ENCODE measurements at places on chromosomes 12 and 14.
A peak's percentile ranks its signal among the peaks of the same experiment; 100 is the strongest.

DNA sequence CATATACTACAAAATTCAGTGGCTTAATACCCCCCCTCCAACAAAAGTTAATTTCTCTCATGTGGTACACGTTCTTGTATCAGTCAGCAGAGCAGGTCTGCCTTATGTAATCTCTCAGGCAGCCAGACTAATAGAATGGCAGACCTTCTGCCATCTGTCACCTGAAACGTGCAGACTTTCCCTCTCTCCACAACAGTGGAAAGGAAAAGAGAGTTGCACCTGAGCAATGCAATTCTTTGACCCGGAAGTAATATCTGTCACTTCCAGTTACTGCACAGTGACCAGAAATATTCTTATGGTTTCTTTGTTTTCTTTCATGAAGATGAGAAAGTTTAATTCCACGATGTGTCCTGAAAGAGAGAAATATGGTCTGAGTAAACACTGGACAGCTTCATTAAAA lies 14.4 kb downstream of the KERA start:
- no peak for DNase-seq

DNA sequence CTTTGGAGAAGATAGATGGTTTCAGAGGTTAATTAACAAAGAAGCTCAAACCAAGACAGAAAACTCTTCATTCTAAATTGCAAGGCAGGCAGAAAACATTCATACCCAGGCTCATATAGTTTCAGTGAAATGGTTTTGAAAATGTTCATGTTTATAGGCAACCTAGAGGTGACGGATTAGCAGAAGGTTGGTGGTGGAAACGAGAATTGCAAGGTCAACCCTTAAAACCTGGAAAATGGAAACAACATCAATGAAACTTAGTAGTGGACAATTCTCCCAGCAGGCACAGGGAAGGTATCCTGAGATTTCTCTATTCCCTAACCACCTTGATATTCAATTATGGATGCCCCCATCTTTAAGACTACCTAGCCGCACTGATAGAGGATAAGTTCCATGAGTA lies 965 bp downstream of the CD163 start:
- DNase-seq = no peak

- no peak for DNase-seq
Observed at GRCh38 chr14:99077076-99077843, 194.7 kb downstream of the BCL11B start.

GRCh38 chr12:132024758-132025157 lies 75.0 kb downstream of the EP400 start:
- DNase-seq = no peak

DNA sequence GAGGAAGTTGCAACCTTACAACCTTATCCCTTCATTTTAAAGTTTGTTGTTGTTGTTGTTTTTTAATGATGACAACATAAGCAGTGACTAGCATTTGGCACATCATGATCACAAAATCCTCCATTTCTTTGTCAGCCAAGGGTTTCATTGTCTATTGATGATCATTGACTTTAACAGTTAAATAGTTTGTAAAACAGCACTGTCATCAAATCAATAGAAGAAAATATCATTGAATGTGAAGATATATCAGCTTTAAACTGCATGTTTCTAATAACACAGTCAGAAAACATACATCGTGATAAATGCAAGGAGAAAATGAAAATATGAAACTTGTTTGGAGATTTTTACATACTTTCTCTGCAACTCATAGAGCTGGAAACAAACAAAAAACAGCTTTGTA lies 922.3 kb upstream of the LRFN5 start:
- DNase-seq = no peak

DNA sequence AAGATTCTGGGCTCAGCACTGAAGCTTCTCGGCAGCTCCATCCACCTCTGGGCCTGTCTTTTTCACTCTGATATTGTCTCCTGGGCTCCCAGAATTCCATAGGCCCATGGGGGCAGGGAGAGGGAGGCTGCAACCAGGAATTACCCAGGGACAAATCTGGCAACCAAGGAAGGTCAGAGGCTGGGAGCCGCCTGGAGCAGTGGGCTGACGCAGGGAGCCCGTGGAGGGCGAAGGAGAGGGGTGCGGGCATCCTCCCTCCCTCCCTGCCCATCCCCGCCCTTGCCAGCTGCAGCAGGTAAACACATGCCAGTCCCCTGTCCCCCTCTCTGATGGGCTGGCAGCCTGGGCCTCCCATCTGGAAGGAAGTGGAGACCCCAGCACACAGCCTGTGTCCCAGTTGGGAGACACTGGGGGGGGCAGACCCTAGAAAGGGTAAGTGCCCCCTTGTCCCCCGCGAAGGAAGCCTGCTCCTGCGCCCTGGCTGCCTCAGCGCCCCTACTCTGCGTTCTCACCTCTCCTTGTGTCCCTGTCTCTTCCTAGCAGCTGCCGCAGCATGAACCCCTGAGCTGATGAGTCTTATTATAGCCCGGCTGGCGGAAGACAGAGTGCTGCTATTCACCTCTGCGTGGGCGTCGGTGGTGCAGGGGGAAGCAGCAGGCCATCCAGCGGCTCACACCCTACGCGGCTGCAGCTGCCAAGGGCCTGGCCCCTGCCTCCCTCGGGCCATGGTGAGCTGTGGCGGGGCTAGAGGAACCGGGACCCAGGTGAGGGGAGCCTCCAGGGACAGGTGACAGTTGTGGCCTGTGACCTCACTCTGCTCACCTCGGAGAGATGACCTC lies 6.7 kb downstream of the LRTM2 start:
- no peak for DNase-seq

DNA sequence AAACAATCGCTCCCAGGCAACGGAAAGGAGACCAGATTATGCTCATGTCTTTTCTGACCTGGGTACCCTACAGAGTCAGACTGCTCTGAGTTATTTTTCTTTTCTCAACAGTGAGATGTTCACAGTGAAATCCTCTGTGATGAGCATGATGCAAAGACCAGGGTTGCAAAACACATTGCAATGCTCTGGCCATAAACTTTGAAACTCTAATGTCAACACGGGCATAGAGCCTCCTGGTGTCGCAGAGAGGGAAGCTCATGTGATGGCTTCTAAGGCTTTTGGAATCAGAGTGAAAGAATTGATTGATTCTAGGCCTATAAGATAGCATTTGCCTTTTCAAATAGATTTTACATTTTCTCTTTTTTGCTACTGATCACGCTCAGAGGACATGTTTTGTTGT lies 193.4 kb downstream of the RASSF9 start:
- DNase-seq = no peak

- no peak for DNase-seq
Observed at GRCh38 chr14:76083796-76084765, 67.6 kb upstream of the GPATCH2L start.

- no peak for DNase-seq
Observed at GRCh38 chr12:82958966-82959365, 272.3 kb downstream of the TMTC2 start.

- DNase-seq = no peak
Observed at GRCh38 chr12:111455448-111456320, 50.0 kb downstream of the SH2B3 start.

DNA sequence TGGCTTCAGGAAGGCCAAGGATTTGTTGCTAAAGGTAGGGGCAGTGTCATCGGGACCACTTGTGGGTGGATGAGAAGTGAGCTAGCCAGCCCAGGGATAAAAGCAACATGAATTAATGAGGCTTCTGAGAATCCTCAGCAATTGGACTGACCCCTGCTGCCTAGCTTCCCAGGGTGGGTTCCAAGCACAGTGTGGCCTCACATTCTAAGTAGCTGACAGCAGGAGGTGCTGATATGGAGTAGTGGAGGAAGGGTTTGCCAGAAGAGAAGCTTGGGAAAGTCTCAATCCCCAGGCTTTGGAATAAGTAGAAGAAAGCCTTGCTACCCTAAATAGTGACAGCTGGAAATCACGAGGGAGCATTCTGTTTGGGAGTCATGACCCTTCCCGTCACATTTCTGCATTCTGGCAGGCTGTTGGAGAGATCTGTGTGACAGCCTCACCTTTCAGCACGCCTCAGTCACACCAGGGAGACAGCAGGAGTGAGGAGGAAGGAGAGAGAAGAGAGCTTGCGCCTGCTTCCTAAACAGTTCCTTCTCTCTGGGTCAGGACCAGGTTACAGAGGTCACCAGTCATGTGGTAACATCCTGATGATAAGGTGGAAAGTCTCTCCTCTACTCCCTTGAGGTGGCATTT lies 31.2 kb downstream of the DACT1 start:
- no peak for DNase-seq

GRCh38 chr12:102609996-102610395 lies 129.6 kb upstream of the IGF1 start:
- no peak for DNase-seq

- DNase-seq = no peak
Observed at GRCh38 chr14:21081521-21082142, 11.5 kb downstream of the ARHGEF40 start.

GRCh38 chr12:100404769-100405407 lies 48.0 kb downstream of the SLC17A8 start:
- no peak for DNase-seq

DNA sequence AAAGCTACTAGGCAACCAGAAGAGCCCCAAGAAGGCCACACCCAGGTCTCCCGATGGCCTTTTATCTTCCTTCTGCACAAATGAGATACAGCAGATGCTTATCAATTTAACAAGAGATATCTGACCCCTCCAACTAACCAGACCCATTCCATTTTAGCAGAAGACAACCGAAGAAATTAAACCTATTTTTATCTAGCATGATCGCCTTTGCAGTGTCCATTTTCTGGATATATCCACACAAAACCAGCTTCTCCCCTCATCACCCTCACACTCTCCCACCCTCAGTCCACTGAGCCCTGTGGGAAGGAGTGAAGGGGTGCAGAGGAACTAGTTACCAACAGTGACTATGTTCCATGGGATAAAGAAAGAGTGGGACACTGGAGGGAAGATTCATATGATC lies 20.9 kb upstream of the DHRS4 start:
- no peak for DNase-seq

DNA sequence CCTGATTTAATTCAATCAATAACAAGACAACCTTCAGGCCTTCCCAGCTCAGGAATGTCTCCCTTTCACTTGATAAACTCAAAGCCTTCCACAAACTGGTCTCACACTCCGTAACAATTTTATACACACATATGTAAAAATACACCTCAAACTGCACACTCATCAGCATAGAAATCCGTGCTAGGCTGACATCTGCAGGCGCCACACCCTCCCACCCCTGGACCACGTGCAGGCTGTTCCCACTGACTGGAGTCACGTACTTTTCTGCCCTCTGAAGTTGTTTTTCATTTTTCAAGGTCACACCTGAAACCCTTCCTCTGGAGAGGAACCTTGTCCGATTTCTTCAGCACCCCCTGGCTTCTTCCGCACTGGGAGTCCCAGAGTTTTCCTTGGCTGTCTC lies 27.6 kb downstream of the FBXO21 start:
- no peak for DNase-seq

- DNase-seq = no peak
Observed at GRCh38 chr14:24804552-24805212, 170.7 kb upstream of the GZMB start.

- DNase-seq = no peak
Observed at GRCh38 chr12:87870061-87870460, 159.1 kb downstream of the C12orf50 start.

DNA sequence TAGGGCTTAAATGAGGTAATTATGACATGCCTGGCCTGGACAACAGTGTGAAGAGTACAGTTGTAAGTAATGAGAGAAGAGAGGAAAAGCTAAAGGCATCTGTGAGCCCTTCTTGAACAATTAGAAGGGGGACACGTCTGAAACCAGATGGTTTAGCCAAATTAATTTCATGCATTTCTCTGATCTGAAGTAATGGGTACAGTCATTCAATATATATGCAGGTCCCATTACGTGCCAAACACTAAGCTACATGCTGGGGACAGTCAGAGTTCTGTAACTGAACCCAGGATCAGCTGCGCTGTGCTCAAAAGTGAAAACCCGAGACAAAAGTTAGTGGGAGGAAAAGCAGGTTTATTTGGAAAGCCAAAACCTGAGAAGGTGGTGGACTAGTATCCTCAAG lies 207.2 kb upstream of the TMTC1 start:
- no peak for DNase-seq

- no peak for DNase-seq
Observed at GRCh38 chr12:71797531-71797930, 42.0 kb upstream of the TBC1D15 start.

DNA sequence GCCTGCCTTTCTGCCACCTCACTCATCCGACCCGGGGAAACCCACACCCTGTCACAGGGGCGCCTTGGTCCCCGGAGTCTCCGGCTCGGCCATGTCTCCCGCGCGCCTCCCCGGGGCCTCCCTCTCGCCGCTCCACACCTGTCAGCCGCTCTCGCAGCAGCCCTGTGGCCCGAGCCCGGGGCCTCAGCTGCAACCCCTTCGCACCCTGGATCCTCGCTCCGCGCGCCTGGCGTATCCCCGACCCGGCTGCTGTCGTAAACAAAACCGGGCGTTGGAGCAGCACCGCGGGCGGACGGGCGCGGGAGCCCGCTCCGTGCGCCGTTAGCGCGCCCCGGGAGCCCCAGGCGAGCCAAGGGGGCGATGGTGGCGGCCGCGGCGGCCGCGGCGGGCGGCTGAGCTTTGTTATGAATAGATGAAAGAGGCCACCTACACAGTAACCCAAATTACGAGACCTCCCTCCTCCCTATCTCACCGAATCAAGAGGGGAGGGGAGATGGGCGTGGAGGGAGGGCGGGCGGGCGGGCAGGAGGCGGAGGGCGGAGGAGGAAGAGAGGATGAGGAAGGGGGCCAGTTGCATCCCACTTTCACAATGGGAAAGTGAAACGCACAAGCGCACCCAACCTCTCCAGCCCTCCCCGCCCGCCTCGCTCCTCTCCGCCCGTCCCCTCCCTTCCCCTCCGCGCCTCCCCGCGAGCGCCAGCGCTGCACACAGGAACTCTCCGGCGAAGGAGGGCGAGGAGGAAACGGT lies at the start of gene PLXNC1:
Gene PLXNC1 (plus strand): TSS at position 587 of the 748 bp plus-strand sequence. CDS start 395 bp downstream, outside the sequence.
- peak; percentile 41 for DNase-seq

- no peak for DNase-seq
Observed at GRCh38 chr14:75927564-75928087, 54.2 kb downstream of the TGFB3 start.

DNA sequence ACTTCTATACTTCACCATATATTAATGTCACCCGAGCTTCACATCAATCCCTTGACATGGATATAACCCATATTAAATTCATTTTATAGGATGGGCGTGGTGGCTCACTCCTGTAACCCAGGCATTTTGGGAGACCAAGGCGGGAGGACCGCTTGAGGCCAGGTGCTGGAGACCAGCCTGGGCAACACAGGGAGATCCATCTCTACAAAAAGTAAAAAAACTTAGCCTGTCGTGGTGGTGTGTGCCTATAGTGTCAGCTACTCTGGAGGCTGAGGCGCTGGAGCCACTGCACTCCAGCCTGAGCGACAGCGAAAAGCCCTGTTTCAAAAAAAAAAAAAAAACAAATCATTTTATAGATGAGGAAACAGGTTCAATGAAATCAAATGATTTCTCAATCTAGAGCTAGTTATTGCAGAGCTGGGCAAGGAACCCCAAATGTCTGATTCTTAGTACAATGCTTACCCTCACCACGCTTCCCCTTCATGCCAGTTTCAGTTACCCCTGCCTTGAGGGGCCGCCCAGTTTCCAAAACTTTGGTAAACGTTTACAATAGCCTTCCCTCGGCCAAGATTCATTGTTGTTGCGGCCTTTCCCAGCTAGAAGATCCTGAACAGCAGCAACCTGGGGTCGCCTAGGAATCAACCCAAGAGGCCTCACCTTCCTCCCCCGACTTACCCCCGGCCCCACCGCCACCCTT lies 751 bp downstream of the PSMB5 start:
- DNase-seq = no peak

- no peak for DNase-seq
Observed at GRCh38 chr14:88856786-88857366, 32.4 kb downstream of the TTC8 start.

GRCh38 chr12:94829552-94829951 lies 173.9 kb downstream of the NDUFA12 start:
- no peak for DNase-seq

GRCh38 chr12:132264086-132265010 lies 65.0 kb downstream of the GALNT9 start:
- DNase-seq = no peak

- no peak for DNase-seq
Observed at GRCh38 chr12:120175062-120175461, 19.5 kb downstream of the GCN1 start.

Measured in stimulated activated CD8-positive, alpha-beta memory T cell treated with anti-CD3 and anti-CD28 coated beads, Interleukin-4, amount 100 ng/mL, for 1 hour (primary cell).